SJCRH30 (cell line): ENCODE measurements at places on chromosomes 13 and 19.

GRCh38 chr13:28425793-28426192 is 69.1 kb downstream of the FLT1 start:
- DNase-seq: no peak

DNA sequence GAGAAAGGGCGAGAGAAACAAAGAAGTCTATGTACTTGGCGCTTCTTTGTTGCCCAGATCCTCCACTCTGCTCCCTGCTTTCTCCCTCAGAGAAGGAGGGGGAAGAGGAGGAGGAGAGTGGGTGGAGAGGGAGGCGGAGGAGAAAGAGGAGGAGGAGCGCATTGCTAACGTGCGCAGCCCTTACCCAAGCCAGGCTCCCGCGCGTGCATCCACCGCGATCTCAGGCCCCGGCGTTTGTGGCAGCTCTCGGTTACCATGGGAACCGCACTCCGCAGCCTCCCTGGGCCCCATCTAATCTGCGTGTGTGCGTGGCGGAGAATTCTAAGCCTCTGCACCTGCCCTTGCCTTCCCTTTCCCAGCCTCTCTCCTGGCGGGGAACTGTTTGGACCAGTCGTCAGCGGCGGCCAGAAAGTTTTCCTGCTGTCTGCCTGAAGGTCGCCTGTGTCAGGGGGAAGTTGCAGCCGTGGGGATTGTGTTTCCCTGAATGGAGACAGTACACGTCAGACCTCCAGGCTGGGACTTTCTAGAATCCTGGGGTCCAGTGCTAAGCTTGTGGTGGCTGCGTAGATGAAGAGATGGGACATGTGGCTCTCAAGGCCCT is at the start of gene ERICH6B:
Gene ERICH6B, minus strand, starts transcription at position 239 of the 601 bp plus-strand sequence. CDS start 18,734 bp downstream, outside the sequence.
- DNase-seq: peak; percentile 13

- DNase-seq: no peak
Measured at GRCh38 chr13:94188201-94188854, 291.2 kb downstream of the DCT start.

DNA sequence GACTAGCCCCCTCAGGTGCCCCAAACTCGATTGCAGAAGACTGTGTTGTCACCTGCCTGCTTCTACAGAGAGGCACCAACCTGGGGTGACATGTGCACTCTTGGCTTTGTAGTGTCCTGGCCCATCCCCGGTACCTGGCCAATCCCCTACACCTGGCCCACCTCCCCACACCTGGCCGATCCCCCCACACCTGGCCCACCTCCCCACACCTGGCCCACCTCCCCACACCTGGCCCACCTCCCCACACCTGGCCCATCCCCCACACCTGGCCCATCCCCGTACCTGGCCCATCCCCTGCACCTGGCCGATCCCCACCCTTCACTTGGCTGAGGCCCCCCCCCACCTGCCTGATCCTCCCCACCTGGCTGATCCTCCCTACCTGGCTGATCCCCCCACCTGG is 25.4 kb downstream of the ATP11A start:
- DNase-seq: no peak

GRCh38 chr13:110683921-110684320 is 22.0 kb downstream of the CARS2 start:
- no peak for DNase-seq

DNA sequence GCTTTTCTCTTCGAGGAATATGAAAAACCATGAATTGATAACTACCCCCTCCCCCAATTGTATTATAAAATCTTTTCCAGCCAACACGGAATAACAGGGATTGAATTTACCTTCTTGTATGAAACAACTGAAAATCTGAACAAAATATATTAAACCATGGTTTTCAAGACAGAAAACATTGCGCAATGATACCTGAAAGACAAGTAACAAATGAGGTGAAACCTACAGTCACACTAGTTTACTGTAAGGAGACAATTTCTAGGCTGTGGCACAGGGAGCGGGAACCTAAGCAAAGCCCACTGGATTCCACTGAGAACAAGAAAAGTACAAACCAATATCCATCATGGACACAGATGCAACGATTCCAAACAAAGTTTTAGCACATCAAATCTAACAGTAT is 53.4 kb downstream of the ZNF283 start:
- no peak for DNase-seq

DNA sequence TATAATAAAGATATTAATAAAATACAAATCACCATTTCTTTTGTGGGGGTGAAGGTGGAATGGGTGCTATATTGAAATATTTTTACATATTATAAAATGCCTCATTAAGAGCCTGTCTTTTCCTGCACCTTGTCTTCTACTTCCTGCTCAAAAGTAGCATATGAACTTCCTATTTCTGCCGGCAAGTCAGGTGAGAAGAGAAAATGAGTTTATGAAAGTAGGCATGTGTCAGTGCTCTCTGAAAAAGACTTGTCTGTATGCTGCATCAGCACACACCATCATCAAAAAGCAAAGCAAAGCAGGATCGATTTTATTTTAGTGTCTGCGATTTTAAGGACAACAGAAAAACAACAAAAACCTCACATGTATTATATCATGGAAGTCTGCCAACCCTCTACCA is 114.2 kb downstream of the RAP2A start:
- no peak for DNase-seq

DNA sequence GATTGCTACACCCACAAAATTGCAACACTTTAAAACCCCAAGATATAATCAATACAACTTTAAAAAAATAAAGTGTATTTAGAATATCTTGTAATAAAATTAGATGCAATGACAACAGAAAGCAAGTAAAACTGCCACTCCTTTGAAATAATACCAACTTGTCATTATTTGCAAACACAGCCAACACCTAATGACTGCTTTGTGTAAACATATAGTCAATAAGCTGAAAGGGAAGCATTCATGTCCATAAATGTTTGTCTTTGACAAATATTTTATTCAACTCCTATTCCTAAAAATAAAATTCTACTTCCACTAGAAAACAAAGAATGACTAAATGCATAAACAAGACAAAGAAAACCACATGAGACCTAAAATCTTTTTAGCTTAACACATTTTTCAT is 6.6 kb downstream of the SMAD9 start:
- DNase-seq: no peak

GRCh38 chr19:44948763-44949374 is 3.0 kb downstream of the APOC2 start:
- DNase-seq: no peak

- no peak for DNase-seq
Measured at GRCh38 chr19:16788479-16788878, 40.7 kb upstream of the SIN3B start.

DNA sequence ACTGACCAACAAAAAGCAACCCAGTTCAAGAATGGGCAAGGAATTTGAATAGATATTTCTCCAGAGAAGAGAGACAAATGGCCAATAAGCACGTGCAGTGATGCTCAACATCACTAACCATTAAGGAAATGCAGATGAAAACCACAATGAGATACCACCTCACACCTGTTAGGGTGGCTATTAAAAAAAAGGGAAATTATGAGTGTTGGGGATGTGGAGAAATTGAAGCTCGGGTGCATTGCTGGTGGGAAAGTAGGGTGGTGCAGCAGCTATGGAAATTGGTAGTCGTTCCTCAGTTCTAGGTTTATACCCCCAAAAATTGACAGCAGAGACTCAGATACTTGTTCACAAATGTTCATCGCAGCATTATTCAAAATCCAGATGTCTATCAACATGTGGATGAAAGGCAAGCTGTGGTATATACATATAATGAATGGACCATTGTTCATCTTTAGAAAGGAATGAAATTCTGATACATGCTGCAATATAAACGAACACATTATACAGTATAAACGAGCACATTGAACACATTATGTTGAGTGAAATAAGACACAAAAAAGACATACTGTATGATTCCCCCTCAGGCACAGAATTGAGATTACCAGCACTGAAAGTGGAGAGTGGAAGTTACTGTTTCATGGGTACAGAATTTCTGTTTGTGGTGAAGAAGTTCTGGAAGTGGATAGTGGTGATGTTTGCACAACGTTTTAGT is 927 bp downstream of the CHAMP1 start:
- DNase-seq: peak; percentile 24

DNA sequence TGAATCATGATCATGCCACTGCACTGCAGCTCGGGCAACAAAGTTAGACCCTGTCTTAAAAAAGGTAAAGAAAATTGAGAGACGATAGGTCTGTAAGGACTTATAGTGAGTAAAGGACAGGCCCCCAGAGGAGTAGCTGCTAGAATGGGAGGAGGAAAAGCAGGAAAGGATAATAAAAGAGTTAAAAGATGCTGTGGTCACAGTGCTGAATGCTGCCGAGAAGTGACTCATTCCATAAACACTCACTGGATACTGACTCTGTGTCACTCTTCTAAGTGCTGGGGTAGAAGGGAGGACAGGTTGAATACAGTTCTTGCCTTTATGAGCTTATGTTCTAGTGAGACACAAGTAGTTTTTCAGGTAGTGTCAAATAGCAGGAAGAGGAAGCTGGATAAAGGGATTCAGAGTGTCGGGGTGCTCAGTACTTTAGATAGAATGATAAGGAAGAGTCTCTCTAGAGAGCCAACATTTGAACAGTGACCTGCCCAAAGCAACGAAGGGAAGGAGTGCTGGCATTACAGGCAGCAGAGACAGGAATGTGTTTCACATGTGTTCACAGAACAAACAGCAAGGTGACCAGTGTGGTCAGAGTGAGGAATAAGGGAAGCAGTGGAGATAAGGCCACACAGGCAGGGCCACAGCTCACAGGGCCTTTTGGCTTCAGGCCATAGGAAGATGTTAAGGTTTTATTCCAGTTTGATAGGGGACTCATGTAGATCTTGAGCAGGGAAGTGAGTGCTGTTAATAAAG is 1240.5 kb downstream of the UQCRFS1 start:
- peak; percentile 11 for DNase-seq

DNA sequence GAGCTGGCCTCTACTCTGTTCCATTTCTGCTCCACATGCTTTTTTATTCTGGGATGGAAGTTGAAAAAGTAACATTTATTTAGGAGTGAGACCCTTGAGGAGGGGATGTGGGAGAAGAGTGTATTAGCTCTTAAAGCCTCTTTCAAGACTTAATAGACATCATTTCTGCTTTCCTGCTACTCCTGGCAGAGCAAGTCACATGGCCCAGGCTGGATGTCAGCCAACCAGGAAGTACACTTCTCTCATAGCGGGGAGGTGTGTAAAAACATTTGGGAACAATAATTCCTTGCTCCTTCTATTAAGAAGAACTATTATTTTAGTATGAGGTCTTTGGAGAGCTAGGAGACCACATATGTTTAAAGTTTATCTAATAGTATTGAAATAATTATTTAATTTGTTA is 40.6 kb upstream of the FAM216B start:
- peak; percentile 41 for DNase-seq

- DNase-seq: peak; percentile 68
Measured at GRCh38 chr19:18915639-18916038, 3.5 kb downstream of the COPE start.

- no peak for DNase-seq
Measured at GRCh38 chr19:3098141-3098514, 4.0 kb downstream of the GNA11 start.
